Naive B cell (primary cell): ENCODE measurements at places on chromosomes 4 and X.

DNA sequence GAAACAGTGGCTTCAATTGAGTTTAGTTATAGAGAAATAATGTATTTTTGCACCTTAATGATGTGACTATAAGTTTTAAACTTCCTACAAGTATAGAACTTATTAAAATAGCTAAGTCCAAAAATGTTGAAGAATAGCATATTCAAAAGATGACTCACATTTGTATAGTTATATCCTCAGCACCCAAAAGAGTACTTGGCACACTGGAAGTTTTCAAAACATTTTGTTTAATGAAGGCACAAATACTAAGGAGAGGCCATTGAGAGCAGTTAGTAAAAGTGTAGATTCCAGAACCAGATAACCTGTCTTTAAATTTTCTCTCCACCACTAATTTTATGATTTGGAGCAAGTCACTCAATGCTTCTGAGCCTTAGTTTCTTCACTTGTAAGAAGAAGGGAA, 226.9 kb upstream of the MID1 start:
- DNase-seq = no peak

- DNase-seq = peak; percentile 22
Observed at GRCh38 chr4:169311643-169312365, 41.0 kb upstream of the SH3RF1 start.

DNA sequence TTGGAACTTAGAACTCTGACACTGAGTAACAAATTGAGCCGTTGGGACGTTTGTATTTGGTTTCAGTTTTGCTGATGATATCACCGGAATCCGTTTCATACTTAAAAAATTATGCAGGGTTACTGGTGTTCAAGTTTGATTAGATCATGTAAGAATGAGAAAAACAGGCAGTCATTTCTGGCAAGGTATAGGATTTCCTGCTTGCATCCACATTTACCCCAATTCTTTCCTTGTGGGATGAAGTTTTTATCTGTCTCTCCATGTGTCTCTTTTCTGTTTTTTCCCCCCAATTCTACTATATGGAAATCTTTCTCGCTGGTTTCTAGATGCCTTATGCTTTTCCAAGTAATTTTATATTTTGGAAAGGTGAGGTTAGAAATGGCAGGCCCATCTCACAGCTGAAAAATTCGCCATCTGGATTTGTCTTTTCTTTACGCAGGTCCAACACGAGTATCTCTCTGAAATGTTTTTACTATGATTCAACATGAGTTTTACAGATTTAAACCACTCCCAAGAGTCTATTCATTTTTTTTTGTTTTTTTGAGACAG, 197.9 kb downstream of the SHOX start:
- DNase-seq = no peak

- DNase-seq = no peak
Observed at GRCh38 chr4:78645853-78646757, 94.5 kb downstream of the ANXA3 start.

DNA sequence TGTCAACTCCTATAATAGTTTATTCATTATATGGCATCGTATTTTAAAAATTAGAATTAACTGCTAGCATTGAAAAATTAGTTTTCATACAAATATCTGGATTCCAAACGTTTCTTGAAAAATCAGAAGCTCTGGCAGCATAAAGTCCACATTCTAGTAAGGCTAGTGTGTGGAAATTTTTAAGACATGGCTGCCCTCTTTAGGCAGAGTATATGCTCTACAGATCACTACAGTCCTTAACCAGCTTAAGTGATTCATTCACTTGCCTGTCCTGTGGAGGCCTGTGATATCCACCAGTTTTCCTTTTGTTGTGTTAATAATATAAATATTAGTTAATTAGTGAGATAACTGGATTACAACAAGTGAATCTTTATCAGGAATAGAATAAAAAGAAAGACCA, 287.2 kb downstream of the OPHN1 start:
- DNase-seq = no peak
